ENCODE measurements at places on chromosomes 6 and 20.
A peak's percentile ranks its signal among the peaks of the same experiment; 100 is the strongest.

- DNase-seq = no peak
Observed at GRCh38 chr6:11263291-11263775, 30.9 kb upstream of the NEDD9 start.

GRCh38 chr6:148358196-148358785 lies 15.7 kb downstream of the SASH1 start:
- DNase-seq = no peak

GRCh38 chr6:167350731-167351655 lies 26.1 kb downstream of the TTLL2 start:
- DNase-seq = peak; percentile 56

- no peak for DNase-seq
Observed at GRCh38 chr20:57241363-57241991, 25.0 kb downstream of the BMP7 start.

GRCh38 chr6:4404415-4404814 lies 269.0 kb upstream of the ECI2 start:
- no peak for DNase-seq

GRCh38 chr6:32255199-32256153 lies 31.6 kb upstream of the NOTCH4 start:
- DNase-seq = peak; percentile 32

DNA sequence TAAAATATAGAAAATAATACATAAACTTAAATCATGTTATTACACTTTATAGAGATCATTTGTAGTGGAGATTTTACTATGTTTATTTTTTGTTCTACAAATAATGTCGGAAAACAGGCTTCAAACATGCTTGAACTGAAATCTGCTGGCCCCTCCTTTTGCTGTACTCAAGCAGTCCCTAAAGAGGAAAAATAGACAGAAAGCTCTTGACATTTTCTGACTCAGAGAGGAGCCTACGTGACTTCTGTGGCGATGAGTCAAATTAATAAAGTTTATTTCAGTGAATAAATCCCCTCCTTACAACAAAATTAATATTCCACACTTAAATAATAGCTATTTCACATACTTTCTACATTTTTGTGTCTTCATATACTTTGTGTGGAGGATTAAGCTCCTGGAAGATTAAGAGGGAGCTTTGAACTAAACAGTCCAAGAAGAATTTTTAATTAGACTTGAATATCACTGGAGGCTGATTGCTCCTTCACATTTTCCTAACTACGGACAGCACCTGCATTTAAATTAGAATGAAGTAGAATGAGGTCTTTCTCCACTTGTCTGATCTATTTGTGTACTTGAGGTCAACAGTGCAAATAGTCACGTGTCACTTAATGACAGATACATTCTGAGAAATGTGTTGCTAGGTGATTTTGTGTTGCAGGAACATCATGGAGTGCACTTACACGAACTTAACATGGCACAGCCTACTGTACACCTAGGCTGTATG lies 1.7 kb upstream of the TREM1 start:
- no peak for DNase-seq

GRCh38 chr6:84500726-84501125 lies 263.7 kb downstream of the TBX18 start:
- DNase-seq = no peak

DNA sequence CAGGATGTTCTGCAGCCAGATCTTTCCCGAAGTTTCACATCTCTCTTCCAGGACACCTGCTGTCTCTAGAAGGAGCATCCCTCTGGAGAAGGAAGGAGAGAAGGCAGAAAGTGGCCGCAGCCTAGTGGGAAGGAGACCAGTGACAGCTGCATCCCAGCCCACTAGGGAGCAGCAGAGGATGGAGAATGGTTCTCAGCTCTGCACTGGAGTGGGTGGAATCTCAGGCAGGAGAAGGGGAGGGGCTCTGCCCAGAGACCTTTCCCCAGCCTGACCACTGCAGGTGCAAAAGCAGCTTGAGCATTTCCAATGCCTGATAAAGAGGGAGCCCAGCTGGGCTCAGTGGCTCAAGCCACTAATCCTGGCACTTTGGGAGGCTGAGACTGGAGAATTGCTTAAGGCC lies 32.3 kb downstream of the NCR2 start:
- no peak for DNase-seq

Measured in T follicular helper cell (primary cell).